ENCODE measurements at places on chromosomes 3 and 15.

GRCh38 chr15:61227269-61227949, 1.7 kb downstream of the RORA start:
- DNase-seq: peak; percentile 72

DNA sequence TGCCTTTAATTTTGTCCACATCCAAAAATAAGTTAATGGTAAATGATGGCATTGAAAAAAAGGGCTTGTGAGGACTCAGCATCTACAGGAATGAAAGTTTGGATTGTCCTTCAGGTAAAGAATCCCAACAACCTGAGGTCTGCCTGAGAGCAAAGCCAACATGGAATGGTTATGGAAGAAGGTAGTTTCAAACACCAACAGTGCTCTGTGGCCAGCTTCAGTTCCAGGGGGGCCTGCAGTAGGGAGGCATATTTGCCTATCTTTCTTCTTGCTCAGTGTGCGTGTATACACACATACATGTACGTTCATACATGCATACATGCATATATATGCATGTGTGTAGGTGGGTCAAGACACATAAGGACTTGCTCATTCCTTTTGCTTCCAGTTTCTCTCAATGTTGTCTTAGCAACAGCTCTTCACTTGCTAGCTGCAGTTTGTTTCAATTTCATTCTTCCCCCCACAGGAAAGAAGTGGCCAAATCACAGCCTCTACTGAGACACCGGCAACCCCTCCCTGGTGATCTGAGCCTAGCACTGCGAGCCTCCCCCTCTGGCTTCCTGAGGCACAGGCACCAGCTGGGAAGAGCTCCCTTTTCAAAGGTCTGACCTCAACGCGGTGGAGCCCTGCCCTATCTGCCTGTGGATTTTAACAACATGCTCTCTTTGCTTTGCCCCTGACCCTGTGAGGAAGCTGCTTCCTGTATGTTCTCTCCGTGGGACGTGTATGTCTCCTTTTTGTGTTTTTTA, 146.2 kb downstream of the KLF13 start:
- DNase-seq: no peak

DNA sequence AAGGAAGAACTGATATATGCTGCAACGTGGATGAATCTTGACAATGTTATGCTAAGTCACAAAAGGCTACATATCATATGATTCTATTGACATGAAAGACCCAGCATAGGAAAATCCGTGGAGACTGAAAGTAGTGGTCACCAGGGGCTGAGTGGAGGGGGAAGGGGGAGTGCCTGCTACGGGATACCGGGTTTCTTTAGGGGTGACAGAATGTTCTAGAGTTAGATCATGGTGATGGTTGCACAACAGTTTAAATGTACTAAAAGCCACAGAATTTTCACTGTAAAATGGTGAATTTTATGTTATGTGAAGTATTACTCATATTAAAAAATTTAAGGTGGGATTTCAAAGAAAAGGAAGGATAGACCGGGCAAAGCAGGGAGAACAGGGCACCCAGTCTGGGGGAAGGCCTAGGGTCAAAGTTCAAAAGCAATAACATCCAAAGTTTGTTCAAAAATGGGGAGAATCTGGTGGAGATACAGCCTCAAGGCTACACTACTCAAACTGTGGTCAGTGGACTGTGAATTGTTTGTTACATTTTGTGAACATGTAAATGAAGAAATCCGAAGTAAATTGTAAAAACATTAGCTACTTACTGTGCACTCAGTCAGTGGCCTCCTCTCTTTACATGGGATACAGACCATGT, 74.2 kb upstream of the FNDC3B start:
- DNase-seq: no peak

DNA sequence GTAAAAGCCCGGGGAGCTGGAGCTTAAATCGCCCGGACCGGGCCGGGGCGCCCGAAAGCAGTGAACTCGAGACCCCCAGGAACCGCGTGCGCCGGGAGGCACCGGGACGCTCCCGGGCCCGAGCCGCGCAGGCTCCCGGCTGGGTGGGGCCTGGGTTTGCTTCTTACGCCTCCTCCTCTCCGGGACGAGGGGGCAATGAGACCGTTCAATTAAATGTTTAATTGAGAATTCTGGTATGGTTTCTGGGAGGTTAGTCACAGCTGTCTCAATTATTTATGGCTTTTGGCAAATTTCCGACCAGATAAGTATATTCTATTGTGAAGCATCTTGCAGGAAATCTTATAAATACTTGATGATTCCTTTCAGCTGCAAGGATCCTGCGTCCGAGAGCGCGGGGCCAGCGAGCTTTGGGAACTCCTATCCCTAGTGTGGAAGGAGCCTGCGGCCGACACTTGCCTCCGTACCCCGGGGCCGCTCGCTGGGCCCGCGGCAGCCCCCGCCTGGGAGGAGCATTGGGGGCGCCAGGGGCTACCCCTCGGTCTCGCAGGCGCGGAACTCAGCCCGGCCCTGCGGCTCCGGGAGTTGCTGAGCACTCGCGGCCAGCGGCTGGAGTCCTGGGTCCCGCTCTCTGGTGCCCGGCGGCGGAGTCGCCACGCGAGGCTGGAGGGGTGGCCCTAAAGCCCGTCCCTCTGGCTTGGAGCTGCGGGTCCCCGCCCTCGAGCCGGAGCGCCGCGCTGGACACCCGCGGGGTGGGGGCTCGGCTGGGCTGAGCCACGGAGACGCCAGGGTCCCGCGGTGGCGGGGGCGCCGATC, 10.3 kb downstream of the ISL2 start:
- DNase-seq: no peak

DNA sequence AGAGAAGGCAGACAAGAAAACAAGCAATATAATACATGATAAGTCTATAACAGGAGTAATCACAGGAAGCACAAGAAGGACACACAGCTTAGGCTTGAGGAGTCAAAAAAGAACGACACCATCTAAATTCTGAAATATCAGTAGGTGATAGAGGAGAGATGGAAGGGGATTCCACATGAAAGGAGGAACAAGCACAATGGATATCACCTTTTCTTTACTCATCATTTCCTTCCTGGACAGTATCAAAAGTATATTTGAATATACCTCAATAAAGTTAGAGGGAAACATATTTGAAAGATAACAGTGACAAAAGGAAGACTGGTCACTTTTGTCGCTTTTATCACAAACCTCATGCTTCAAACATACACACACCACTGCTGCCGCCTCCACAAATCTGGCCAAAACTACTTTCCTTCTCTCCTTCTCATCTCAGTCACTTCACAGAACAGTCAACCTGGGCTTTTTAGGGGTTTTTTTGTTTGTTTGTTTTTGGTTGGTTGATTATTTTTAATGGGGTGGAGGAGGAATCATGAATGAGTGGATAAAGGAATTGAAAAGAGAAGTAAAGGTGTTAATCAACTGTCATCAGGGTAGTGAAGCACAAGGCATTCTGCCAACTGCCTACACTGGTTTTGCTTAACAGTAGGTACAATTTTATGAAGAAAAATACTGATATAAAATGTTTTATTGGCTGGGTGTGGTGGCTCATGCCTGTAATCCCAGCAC, 18.5 kb downstream of the DENND4A start:
- DNase-seq: no peak

DNA sequence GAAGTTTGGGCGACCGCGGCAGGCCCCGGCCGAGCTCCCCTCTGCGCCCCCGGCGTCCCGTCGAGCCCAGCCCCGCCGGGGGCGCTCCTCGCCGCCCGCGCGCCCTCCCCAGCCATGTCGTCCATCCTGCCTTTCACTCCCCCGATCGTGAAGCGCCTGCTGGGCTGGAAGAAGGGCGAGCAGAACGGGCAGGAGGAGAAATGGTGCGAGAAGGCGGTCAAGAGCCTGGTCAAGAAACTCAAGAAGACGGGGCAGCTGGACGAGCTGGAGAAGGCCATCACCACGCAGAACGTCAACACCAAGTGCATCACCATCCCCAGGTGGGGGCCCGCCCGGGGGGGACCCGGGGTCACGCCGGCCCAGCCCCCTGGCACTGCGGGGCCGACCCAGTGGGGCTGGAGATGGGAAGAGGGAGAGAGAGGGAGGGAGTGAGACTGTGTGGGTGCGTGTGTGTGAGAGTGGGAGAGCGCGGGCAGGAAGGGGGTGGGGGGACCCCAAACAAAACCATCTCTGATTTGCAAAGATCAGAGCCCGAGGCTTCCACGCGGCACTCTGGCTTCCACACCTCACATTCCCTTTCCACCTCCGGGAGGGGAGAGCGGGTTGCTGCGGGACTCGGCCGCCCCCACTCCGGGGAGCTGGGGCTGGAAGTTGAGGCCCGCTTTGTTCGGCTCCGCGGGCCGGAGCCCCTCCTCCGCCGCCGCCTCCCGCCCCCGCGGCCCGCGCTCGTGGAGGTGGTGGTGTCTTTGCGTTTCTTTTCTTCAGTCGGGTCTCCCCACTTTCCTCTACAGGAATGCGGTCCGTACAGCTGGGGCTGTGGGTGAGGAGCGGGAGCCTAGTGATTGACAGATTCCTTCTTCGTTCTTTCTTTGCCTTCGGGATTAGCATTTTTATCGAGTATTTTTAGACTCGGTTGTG, 898 bp downstream of the SMAD3 start:
- peak; percentile 46 for DNase-seq

DNA sequence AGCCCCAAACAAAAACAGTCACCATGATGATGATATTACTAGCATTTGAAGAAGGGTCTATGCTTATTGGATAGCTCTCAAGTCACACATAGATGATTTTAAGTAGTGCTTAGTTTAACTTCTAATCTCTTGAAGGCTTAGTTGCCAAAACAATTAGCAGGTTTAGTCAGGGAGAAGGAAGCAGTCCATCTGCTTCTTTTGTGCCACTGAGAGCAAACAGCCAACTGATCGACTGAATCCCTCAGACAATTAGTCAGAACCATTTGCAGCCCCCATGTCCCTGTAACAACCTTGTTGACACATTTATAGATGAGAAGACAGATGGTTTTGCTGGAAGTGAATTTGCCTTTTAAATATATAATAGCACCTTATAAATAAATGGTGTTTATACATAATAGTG, 585.1 kb upstream of the SUCLG2 start:
- peak; percentile 62 for DNase-seq

- no peak for DNase-seq
Measured at GRCh38 chr15:77456746-77457145, 36.1 kb downstream of the HMG20A start.

GRCh38 chr3:173886-174285, 22.7 kb upstream of the CHL1 start:
- DNase-seq: no peak

GRCh38 chr15:74611341-74611740, 4.3 kb upstream of the CLK3 start:
- DNase-seq: no peak

DNA sequence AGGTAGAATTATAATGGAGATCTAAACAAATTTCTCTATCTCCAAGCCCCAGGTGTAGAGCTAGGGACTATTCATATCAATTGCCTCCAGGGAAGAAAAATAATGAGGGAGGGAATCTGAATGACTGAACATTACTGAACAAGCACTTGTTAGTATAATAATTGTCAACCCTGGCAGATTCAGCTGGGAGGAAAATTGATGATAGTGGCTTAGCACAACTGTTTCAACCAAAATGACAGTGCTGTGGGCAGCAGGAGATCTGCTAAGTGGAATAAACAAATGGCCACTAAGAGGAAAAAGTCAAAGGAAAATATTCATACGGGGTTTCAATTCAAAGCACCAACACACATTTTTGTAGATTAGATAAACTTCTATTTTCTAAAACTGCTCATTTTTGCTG, 294.9 kb upstream of the ZNF385D start:
- DNase-seq: no peak

- DNase-seq: no peak
Measured at GRCh38 chr15:85707519-85708338, 87.0 kb downstream of the KLHL25 start.

GRCh38 chr15:73753250-73754130, at the start of gene INSYN1:
INSYN1 (minus strand) TSS chr15:73753351; CDS start chr15:73751130, 2,221 bp downstream.
- DNase-seq: no peak

- DNase-seq: no peak
Measured at GRCh38 chr15:56804938-56805337, 71.6 kb upstream of the ZNF280D start.

DNA sequence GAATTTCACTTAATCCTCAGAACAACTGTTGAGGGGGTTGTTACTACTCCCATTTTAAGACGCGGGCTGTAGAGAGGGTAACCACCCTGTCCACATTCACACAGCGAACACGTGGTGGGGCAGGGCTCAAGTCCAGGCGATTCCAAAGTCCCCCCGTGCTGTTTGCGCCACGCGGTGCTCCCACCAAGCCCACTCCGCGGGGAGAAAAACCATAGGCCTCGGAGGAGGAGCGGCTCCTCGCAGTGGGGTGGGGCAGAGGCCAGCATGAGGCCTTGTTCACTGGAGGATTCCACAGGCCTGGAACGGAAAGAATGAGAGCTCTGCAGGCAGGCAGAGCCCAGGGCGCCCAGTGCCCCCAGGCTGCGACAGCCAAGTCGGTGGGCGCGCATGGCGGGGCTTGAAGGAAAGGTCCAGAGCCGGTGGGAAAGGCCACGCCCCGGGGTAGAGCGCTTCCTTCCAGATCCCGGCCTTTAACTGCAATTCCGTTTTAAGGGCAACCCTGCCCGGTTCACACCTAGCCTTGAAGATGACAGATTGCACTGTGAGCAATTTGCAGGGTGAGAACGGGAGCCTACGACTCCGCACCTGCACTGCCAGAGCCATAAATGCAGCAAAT, 161.8 kb upstream of the TBL1XR1 start:
- peak; percentile 57 for DNase-seq

All from D341Med (cell line).